Hepatocyte (in vitro differentiated cells): ENCODE measurements at places on chromosomes 7 and 10. TPM values are rescaled to one million over a fixed set of nuclear protein-coding genes. Genes with fewer than 3 reads are reported as not detected.

- no peak overlapping the region for H3K4me3 ChIP-seq
- H3K27me3 ChIP-seq = no peaks in the 10 kb centered on the region
- no peak overlapping the region for H3K27ac ChIP-seq
- DNase-seq = no peak
These were observed 141.3 kb downstream of the EPC1 start for GRCh38 chr10:32205670-32206069.

DNA sequence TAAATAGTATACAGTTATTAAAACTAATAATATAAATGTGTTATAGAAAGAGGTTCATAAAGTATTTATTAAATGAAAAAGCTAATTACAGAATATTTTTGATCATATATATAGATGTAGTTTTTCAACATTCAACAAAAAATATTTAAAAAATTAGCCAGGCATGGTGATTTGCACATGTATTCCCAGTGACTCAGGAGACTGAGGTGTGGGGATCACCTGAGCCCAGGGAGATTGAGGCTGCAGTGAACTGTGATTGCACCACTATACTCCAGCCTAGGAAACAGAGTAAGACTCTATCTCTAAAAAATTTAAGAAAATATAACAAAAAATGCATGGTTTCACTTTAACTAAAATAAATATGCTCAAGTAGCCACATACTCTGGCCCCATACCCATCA, 118.0 kb upstream of the SEMA3C start:
- H3K27ac ChIP-seq = no peak overlapping the region
- H3K4me1 ChIP-seq = no peaks in the 10 kb centered on the region
- no peaks in the 10 kb centered on the region for H3K36me3 ChIP-seq
- DNase-seq = no peak

GRCh38 chr10:69736886-69737641, 64.6 kb upstream of the COL13A1 start:
- H3K4me3 ChIP-seq = no peak overlapping the region
- no peaks in the 10 kb centered on the region for H3K4me1 ChIP-seq
- H3K36me3 ChIP-seq = no peaks in the 10 kb centered on the region
- no peaks in the 10 kb centered on the region for H3K27me3 ChIP-seq

LRMDA gene
- total RNA-seq = 5.6 and 6.8 TPM in 2 replicates

GRCh38 chr7:47390914-47391313, 191.0 kb downstream of the TNS3 start:
- H3K36me3 ChIP-seq = no peaks in the 10 kb centered on the region
- no peak overlapping the region for H3K27ac ChIP-seq
- DNase-seq = no peak
- no peaks in the 10 kb centered on the region for H3K27me3 ChIP-seq
- H3K4me1 ChIP-seq = peaks cover 13% of the 10 kb centered on the region

DNA sequence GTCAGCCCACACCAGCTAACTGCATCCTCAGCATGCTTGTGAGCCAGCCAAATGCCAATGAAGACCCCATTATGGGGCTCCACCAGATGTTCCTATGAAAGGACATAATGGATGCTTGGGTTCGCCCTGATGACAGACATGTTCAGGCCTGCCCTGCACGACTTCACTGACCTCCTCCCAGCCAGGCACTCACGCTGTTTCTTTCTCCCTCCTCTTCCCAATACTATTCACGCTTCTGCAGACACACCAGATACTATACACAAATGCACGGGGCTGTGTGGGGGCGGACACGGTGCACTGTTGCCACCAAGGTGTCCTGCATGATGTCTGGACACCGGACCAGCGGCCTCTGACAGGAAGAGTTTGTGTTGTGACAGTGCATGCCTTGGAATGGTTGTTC, 284.2 kb downstream of the PRPF18 start:
- H3K27me3 ChIP-seq = no peaks in the 10 kb centered on the region
- no peak for DNase-seq
- no peak overlapping the region for H3K4me3 ChIP-seq
- no peaks in the 10 kb centered on the region for H3K36me3 ChIP-seq
- no peaks in the 10 kb centered on the region for H3K4me1 ChIP-seq
- no peak overlapping the region for H3K27ac ChIP-seq

GRCh38 chr10:44713307-44713706, 197.8 kb upstream of the TMEM72 start:
- H3K4me1 ChIP-seq = no peaks in the 10 kb centered on the region
- no peaks in the 10 kb centered on the region for H3K36me3 ChIP-seq
- H3K27me3 ChIP-seq = no peaks in the 10 kb centered on the region
- no peak overlapping the region for H3K4me3 ChIP-seq
- no peak for DNase-seq

DNA sequence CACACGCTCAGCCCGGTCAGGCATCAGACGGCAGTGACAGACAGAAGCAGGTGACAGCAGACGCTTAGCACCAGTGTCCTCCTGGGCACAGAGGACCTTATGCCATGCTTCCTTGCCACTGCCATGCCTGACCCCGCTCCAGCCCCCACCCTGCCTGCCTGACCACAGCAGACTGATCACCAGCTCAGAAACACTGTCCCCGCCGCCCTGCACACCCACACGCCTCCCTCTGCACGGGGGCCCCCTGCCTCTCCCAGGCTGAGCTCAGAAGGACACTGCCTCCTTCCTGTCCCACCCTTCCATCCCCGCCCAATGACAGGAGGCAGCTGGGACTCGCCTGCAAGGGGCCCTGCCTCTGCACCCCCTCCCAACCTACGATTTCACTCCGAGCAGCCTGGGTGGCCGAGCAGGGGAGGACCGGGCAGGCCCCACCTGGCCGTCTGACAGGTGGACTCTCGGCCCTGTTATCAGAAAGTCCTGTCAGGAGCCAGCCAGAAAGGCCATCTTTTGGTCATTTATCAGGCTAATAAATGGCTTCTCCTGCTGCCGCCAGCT, 183.4 kb downstream of the ELFN1 start:
- no peaks in the 10 kb centered on the region for H3K27me3 ChIP-seq
- no peaks in the 10 kb centered on the region for H3K36me3 ChIP-seq
- no peaks in the 10 kb centered on the region for H3K4me1 ChIP-seq
- H3K4me3 ChIP-seq = no peak overlapping the region

ACTL6B gene
- not detected in 2 replicates for total RNA-seq

CALY gene
- 2.3 TPM in 1 of 2 replicates, not detected in the other for total RNA-seq

- no peak overlapping the region for H3K4me3 ChIP-seq
- no peak overlapping the region for H3K27ac ChIP-seq
- no peaks in the 10 kb centered on the region for H3K36me3 ChIP-seq
- no peak for DNase-seq
- no peaks in the 10 kb centered on the region for H3K27me3 ChIP-seq
These were observed 164.3 kb downstream of the LCOR start for GRCh38 chr10:96996275-96996965.

- H3K27ac ChIP-seq = peak overlapping the region; percentile 85
- no peaks in the 10 kb centered on the region for H3K27me3 ChIP-seq
- peak; percentile 49 for DNase-seq
- peaks cover 38% of the 10 kb centered on the region for H3K4me1 ChIP-seq
These were observed 1.5 kb downstream of the USP54 start for GRCh38 chr10:73589563-73590126.

- H3K36me3 ChIP-seq = no peaks in the 10 kb centered on the region
- no peaks in the 10 kb centered on the region for H3K4me1 ChIP-seq
- H3K27me3 ChIP-seq = no peaks in the 10 kb centered on the region
- no peak overlapping the region for H3K4me3 ChIP-seq
These were observed 31.3 kb downstream of the GALNT11 start for GRCh38 chr7:152056621-152057274.

CHCHD3 gene
- total RNA-seq = 65.3 and 79.8 TPM in 2 replicates

DNA sequence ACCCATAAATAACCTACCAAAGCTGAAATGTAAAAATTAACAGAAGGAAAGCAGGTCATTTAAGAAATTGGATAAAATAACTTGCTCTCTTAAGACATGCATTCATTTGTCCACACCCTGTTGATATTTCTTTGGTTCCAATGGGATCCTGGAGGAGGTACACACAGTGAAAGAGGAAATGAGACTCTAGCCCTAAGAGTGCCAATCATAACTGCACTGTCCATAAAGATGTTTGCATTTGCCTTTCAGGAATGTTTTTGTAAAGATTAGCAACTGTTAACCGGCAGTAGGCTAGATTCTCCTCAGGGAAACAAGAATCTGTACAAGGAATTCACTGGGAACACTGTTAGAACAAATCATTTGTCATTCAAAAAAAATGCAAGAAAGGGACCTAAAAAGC, 61.0 kb downstream of the MEOX2 start:
- H3K4me1 ChIP-seq = no peaks in the 10 kb centered on the region
- no peak for DNase-seq
- no peaks in the 10 kb centered on the region for H3K27me3 ChIP-seq
- H3K36me3 ChIP-seq = no peaks in the 10 kb centered on the region
- H3K4me3 ChIP-seq = no peak overlapping the region
- H3K27ac ChIP-seq = no peak overlapping the region

DNA sequence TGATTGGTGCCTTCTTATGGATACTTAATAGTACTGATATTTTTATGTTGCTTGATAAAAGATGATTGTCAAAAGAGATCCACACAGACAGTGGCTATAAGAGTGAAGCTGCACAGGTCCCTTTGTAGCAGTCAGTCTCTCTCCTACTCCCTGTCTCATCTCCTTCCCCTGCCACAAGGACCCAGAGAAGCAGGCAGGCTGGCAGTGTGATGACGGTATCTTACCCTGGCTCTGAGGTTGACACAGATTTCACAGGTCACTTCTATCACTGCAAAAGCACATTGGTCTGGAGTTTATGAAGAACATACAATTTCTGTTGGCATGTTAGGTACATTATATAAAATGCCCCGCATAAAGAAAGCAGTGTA, 64.4 kb upstream of the AHR start:
- no peaks in the 10 kb centered on the region for H3K36me3 ChIP-seq
- H3K27ac ChIP-seq = peak overlapping the region; percentile 84
- H3K4me3 ChIP-seq = no peak overlapping the region
- no peak for DNase-seq

DNA sequence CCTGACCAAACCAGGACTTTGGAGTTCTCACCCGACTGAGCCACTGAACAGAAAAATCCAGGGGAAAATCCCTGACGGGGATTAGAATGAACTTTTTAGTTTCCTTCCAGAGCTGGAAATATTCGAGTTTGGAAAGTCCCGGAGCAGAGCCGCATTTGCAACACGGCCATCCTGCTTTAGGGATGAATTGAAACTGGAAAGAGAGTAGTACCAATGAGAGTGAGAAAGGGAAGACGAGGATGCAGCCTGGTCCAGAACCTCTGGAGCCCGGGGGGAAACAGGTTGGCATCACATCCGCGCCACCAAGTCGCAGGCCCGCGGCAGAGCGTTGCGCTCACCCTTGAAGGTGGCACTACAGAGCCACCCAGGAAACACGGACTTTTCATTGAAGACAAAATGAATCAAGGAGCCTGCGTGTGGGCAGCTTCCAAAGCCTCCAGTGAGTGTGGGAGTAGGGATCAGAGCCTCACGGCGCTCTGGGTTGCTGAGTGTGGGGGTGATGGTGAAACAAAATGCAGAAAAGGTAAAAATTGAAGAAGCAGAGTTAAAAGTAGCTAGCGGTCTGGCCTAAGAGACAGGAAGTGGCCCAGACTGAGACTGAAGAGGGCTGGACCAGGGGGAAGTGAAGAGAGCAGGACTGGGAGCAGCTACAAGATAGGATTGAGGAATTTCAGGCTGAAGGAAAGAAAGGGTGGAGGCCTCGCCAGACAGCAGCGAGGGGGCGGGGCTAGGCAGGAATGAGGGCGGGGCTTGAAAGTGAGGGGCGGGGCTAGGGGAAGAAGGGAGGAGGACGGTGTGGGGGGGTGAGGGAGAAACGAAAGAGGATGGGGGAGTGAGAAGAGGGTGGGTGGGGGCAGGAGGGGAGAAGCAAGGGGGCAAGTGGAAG, 1.8 kb downstream of the SMURF1 start:
- peaks cover 17% of the 10 kb centered on the region for H3K4me1 ChIP-seq
- peak overlapping the region; percentile 50 for H3K4me3 ChIP-seq
- H3K36me3 ChIP-seq = no peaks in the 10 kb centered on the region
- no peaks in the 10 kb centered on the region for H3K27me3 ChIP-seq
- peak; percentile 84 for DNase-seq

FHIP2A gene
- 23.8 and 24.6 TPM in 2 replicates for total RNA-seq

CFTR gene
- total RNA-seq = 72.9 and 87.0 TPM in 2 replicates

ADCY1 gene
- 2.9 and 3.0 TPM in 2 replicates for total RNA-seq

GPR15LG gene
- 0.52 and 2.6 TPM in 2 replicates for total RNA-seq

GRCh38 chr10:29835055-29835454, 200.3 kb upstream of the SVIL start:
- no peaks in the 10 kb centered on the region for H3K36me3 ChIP-seq
- H3K4me3 ChIP-seq = no peak overlapping the region
- H3K4me1 ChIP-seq = peaks cover 19% of the 10 kb centered on the region
- no peak for DNase-seq
- no peaks in the 10 kb centered on the region for H3K27me3 ChIP-seq

DNA sequence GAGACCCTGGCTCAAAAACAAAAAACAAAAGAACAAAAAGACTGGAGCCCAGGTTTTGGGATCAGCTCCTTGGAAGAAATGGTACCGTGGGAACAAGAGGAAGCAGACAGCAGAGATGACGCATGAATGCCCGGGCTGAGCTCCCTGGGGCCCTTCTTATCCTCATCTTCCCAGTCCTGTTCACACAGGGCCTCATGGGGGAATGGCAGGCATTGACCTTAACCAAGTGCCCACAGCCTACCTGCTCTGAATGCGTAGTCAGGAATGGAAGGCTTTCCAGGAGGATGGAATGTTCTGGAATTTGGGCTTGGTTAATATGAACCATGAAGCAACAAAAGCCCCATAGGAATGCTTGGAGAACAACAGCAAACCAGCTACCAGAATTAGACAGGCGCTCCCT, 154.7 kb downstream of the PRPF18 start:
- H3K27ac ChIP-seq = no peak overlapping the region
- H3K4me1 ChIP-seq = no peaks in the 10 kb centered on the region
- no peak for DNase-seq
- no peaks in the 10 kb centered on the region for H3K36me3 ChIP-seq
- no peaks in the 10 kb centered on the region for H3K27me3 ChIP-seq
- no peak overlapping the region for H3K4me3 ChIP-seq

CFAP46 gene
- 1.6 and 2.4 TPM in 2 replicates for total RNA-seq

DNA sequence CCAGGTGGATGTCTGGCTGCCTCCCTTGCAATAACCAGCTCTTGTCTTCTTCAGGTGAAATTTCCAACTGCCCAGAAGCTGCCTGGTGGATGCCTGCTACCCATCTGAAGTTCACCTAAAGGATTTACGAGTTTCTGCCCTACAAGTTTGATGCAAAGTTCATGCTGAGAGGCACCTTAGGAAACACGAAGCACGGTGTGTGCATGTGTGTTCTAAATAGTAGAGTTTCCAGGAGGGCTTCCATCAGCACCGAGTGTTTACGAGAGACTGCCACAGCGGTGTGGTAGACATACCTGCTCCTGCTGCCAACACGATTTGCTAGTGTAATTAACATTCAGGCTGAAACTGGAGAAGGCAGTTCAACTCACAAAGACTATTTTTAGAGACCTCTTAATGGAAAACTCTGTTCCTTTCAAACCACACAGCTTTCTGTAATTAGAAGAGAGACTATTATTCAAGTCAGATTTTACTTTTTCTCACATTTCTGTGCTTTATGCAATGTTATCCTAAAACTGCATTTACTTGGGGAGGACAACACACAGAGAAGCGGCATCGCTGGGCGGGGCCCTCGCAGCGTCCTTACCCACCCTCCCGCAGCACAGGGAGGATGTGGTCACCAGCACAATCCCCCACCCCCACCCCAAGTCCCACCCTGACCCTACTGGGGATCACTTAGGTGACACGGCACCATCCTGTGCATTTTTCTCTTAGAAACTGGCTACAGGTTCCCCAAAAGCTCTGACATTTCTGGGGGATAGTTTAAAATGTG, 15.5 kb upstream of the CPXM2 start:
- DNase-seq = no peak
- peaks cover 3% of the 10 kb centered on the region for H3K4me1 ChIP-seq
- no peak overlapping the region for H3K4me3 ChIP-seq
- H3K27ac ChIP-seq = no peak overlapping the region
- H3K36me3 ChIP-seq = no peaks in the 10 kb centered on the region

FFAR4 gene
- 0.16 TPM in 1 of 2 replicates, not detected in the other for total RNA-seq

GRCh38 chr10:31315453-31315852, 3.6 kb upstream of the ZEB1 start:
- H3K4me3 ChIP-seq = no peak overlapping the region
- H3K27me3 ChIP-seq = no peaks in the 10 kb centered on the region
- H3K4me1 ChIP-seq = no peaks in the 10 kb centered on the region
- H3K27ac ChIP-seq = no peak overlapping the region
- no peak for DNase-seq

SPAG6 gene
- 0.17 and 0.28 TPM in 2 replicates for total RNA-seq
